Aorta (tissue), 5 donors: ENCODE measurements at places on chromosomes 12 and 14. TPM values are rescaled to one million over a fixed set of nuclear protein-coding genes. Genes with fewer than 3 reads are reported as not detected.
A peak's percentile ranks its signal among the peaks of the same experiment; 100 is the strongest.

DNA sequence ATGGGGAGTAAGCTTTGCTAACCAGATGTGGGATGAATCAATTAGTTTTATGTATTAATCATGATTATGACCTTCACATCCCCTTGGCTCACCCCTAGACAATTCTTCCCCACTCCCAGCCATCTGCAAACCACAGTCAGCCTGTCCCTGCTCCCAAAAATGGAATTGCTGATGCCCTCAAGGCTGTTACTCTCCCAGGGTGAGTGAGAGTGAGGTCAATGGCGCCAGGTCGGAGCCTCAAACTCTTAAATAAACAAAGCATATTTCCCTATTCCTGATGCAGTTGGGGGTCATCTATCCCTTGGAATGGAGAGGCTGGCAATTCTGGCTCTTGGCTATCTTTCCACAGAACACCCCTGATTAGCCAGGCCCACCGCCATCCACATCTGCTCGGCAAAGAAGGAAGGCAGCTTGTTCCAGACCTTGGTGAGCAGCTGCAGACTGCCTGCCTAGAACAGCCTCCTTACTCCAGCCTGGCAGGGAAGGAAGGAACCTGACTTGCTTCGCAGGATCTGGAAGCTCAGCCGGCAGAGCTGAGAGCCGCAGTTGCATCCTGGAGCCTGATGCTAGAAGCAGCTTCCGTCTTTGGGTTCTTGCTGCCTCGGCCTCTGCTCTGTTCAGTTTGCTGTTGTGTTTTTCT, 57.0 kb downstream of the SMUG1 start:
- DNase-seq = no peak

GRCh38 chr12:77392467-77393088, 327.2 kb upstream of the E2F7 start:
- no peak for DNase-seq

The CD163 gene
- total RNA-seq = 229 TPM

- no peak for DNase-seq
Observed at GRCh38 chr14:89236851-89237250, 180.2 kb downstream of the FOXN3 start.

The ATL1 gene
- 11.0 TPM for total RNA-seq

The GOLGA3 gene
- total RNA-seq = 83.1 TPM

DNA sequence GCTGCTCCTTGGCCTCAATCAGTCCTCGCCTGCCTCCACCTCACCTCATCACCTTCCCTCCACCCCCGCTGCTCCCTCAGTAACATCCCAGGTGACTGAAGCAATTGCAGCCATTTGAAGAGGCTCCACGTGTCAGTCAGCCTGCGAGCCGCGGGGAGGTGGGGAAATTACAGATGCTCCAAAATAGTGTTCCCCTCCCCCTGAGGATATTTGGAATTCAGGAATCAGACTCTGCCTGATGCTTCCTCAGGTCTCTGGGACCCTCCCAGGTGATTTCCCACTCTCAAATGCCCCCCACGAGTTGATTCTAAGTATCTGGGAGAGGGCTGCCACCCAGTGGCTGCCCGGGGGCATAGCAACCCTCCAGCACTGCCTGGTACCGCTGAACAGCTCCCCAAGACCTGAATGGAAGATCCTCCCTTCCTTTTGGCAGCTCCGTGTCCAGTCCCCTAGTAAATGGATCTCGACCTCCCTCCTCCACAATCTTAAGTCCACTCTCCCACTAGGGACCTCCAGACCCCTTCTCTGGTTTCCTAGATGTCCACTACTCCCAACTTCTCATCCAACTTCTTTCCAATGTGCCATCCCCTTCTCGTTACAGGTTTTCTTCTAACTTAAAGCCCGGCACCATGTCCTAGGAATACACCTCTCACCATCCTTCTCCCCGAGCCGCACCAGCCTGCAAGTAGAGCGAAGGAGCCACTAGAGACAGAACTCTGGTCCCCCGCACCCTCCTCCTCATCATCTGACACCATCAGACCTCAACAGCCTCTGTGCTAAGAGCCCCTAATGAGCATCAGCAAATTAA, 1.4 kb upstream of the ASIC1 start:
- peak; percentile 29 for DNase-seq

The MANSC4 gene
- total RNA-seq = not detected

DNA sequence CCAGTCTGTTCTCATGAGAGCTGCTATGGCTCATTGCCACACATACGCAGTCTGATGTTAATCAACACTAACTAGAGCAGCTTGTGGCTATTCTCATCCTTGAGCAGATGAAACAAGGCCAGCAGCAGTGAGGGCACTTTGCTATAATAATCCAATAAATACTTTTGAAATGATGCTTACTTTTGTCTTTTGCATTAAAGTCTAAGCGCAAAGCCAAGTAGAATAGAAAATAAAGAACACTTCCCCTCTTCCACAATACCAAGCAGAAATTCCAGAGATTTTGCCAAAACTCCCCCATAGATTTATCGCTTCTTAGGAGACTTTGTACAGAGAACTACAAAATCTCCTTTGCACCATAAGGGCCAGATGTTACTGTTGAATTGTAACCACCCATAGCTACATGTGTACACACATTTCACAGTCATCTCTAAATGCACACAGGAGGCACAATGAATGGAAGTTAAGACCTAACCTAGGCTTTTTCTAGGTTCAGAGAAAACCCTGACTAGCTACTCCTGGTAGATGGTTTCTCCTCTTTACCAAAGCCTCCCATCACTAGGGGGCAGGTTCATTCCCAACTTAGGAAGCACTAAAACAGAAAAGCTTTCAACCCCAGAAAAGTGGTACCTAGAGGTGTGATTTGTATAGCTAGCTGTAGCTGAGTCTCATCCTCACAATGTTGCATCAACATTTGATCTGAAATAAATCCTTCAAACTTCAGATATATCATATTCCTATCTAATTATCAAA, 119.3 kb downstream of the HMGA2 start:
- DNase-seq = no peak

DNA sequence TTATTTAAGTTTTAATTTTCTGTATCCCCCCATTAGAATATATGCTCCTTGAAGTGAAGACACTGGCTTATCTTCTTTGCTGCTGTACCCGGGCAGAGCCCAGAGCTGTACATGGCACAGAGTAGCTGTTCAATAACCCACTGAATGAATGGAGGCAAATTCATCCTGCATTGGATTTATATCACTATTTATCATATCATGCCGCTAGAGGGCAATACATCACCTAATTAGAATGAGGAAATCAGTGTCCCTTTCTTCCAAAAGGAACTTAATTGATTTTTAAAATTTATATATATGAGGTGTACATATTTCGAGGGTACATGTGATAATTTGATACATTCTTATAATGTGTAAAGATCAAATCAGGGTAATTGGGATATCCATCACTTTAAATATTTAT, 89.2 kb upstream of the TMEM260 start:
- no peak for DNase-seq

DNA sequence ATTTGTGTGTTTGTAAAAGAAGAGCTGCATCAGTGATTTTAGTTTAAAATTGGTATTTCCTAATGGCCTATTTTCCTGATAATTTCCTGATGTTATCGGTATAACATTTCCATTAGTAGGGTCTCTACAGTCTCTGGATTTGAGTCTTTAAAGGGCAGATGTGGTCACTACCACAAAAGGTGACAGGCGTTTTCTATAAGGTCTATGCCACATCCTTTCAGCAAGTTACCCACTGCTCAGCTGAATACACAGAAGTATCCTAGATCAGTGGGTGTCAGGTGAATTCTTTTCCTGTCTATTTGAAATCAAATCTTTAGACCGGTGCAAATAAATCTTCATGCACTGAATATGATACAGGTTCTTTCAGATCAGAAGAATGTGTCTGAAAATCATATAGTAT, 90.2 kb downstream of the LIN7A start:
- DNase-seq = no peak

- peak; percentile 83 for DNase-seq
Observed at GRCh38 chr14:102088012-102088792, 1.4 kb upstream of the HSP90AA1 start.

DNA sequence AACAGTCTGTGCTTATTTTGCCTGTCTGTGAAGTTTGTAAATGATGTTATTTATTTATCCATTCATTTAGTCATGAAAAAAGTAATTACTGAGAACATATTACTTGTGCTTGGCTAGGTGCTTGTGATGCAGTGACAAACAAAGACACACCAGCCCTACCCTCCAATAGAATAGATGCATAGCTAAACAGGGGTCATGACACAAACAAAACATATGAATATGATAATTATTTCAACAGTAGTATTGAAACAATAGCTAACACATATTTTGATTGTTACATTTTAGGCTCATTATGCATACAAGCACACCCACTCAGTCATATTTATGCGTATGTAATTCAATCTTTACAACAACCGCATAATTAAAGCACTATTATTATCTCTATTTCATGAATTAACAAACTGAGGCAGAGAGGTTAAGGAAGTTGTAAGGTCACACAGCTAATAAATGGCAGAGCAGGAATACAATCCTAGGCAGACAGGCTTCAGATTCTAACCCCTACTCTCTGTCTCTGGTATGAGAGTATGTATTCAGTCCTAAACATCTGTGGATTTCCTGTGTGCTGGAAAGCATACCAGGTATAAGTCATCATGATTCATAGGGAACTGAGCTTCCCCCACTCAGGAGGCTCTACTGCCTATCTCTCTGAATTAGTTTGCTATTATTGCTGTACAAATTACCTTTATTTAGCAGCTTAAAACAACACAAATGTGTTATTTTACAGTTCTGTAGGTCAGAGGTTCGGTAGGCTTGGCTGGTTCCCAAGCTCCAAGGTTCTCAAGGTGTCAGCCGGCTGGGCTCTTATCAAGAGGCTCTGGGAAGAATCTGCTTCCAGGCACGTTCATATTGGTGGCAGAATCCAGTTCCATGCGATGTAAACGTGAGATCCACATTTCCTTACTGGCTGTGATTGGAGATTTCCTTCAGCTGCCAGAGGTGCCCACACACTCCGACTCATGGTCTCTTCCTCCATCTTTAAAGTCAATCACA, 509.4 kb downstream of the GALC start:
- DNase-seq = no peak

The TRIM9 gene
- 1.3 TPM for total RNA-seq
